Cerebellar nuclear complex (tissue), 1 donor: ENCODE measurements at places on chromosomes 1 and 21.

DNA sequence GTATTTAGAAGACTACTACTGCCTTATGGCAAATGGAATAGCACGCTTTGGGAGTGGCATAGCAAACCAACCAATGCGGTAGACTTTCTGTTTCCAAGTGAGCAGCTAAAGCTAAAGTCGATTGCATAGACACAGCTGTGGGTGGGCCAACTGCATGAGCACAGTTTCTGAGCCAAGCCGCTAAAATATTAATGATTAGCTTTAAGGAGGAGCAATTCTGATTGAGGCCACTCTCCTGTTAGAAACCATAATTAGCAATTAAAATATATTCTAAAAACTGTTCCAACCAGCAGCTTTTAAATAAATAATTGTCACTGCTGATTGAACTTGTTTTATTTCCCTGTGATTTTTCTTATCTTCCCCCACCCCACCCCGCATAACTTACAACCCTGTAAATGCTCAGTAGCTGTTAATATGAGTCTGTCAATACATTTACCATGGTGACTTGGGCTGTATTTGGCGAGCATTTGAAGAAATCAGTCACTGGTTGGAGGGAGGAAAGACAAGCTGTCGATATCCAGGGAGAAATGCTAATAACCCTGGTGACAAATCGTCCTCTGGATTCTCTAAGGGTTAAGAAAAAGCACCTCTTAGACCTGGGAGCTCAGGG lies 32.2 kb downstream of the RNF220 start:
- DNase-seq = no peak

DNA sequence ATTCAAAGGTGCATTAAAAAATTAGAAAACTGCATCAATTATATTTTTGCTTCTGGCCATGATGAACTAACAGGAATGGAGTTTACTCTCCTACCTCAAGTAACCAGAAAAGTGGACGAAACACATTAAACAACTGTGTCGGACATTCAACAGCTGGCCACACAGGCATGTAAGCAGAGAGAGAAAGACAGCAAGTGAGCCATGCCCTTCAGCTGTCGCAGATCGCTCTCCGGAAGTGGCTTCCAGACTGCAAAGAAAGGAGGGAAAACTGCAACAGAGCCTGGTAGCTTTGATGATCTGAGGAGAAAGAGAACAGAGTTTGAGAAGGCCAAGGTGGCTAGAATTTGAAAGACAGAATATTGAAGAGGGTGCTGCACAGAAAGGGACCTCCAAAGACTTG lies 557.2 kb downstream of the MATN1 start:
- DNase-seq = no peak

DNA sequence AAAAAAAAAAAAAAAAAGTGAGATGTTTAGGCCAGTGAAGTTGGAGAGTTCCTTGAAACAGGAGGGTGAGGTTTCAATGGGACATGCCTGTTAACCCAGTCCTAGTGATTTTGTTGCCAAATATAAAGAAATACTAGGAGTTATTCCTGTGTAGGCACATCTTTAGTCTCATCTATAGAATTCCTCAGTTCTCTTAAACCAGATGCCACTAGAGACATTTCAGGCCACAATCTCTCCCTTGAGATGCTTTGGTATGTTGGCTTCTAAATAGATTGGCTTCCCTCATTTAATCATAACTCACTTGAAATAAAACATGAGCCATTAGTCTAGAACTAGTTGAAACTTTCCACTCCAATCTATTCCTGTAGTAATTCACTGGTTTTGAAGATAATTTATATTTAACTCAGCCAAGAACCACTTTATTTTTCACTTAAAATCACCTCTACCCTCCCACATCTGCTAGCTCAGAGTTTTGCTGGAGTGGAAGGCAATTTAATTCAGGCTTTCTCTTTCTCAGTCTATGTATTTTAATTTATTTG lies 29.8 kb downstream of the GPR137B start:
- no peak for DNase-seq

DNA sequence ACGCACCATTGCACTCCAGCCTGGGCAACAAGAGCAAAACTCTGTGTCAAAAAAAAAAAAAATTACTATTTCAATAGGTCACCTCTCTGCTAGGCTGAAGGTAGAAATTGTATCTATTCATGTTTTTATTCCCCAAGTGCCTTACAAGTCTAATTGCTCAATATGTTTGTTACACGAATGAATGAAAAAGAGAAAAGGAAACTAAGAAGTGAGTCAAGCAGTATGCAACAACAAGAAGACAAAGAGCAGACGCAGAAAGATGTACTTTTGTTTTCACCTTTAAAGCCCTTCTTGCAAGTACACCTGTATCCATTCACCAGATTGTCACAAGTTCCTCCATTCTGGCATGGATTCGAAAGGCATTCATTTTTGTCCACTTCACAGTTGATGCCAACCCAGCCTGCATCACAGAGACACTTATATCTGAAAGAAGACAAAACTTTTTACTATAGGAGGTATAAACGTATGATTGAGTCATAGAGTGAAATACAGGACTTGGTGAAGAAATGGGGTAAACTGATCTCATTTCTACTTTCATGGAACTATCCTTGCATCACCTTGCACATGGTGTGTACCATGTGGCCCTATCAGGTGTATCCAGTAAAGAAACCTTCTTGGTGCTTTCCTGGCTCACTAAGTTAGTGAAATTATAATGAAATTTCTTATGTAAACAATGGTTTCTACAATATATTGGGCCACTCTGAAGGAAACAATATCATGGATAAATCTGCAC lies 57.1 kb upstream of the ADAM30 start:
- no peak for DNase-seq

GRCh38 chr1:107142140-107142542 lies 1.3 kb downstream of the NTNG1 start:
- DNase-seq = no peak

DNA sequence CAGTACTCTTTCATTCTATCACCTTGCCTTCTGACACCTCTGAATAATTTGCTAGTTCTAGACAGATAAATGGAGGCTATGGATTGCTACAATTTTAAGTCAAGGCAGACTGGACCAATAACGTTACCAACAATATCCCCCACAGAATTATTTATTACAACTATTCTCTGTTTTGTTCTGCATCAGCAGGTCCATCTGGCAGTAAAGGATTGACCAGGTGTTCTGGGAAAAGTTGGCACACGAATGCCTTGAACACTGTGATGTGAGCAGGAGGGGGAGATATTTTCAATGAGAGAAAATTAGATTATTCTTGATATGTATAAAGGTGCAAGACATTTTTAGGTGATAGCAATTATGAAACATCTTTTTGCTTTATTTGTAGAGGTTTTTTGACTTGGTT lies 718.8 kb upstream of the TMPRSS15 start:
- DNase-seq = no peak

DNA sequence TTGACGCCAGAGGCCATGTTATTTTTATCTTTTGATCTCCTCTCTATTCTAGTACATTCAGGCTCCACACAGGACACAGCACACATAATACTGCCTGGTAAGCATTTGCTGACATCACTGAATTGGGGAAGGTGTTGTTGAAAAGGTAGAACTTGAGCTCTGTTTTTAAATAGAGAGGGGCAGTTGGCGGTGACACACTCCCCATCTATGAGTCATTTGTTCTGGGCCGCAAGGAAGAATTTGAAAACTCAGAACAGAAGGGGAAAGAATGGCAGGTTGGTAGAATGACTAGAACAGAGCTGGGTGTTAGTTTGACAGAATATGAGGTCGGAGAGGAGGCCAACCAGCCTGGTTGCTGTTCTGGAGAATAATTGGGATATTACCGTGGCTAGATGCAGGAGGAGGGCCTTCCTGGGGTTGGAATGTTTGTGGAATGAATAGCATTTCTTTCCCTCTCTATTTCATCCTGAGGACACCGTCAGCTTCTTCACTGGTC lies 52.1 kb upstream of the ERRFI1 start:
- DNase-seq = no peak

GRCh38 chr1:8863794-8864233 lies 14.7 kb downstream of the ENO1 start:
- DNase-seq = no peak

DNA sequence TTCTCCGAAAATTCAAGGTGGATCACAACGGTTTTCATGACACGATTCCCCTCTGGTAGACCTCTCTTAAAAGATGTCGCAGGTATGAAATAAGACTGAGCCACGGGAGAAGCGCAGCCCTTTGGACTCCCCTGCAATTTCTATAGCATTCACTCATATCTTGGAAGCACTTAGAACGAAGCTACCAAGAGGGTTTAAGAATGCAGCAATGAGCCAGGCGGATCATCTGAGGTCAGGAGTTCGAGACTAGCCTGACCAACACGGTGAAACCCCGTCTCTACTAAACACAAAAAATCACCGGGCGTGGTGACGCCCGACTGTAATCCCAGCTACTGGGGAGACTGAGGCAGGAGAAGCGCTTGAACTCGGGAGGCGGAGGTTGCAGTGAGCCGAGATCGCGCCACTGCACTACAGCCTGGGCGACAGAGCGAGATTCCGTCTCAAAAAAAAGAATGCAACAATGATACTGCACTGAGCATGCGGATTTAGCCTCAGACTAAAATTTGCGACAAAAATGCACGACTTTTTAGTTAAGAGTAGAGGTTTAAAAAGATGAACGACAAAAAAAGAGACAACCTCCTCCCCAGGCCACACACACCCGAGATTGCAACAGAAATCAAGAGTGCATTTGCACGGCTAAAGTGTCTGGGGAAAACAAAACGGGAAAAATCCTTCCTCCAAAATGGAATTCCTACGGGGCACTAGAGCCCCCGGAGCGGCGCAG lies 743 bp downstream of the TOMM20 start:
- no peak for DNase-seq

DNA sequence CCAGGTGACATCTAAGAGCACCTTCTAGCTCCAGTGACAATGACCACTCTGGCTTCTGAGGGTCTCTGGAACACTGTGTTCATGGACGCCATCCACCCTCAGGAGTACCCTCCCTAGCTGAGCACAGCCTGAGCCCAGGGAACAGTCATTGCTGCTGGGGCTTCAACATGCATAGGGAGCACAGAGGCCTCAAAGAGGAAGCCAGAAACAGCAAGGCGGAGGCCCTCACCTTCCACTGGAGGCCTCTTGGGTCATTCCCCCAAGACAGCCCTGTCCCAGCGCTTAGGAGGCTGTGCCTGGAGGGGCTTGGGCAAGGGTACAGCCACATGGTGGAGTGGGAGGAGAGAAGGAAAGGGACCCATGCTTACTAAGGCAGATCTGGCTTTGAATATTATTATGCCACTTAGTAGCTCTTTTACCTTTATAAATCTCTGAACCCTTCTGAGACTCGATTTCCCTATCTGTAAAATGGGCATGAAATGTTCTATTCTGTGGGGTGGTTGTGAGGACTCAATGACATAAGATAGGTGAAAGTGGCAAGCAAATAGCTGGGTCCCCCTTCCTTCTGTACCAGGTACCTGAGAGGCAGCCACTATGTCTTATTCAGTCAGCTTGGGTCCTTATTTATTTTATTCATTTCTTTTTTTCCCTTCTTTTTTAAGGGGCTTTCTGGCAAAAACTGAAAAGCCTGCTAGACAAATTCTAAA lies 32.8 kb downstream of the PTAFR start:
- no peak for DNase-seq

- no peak for DNase-seq
Observed at GRCh38 chr1:76547916-76548315, 319.4 kb upstream of the ST6GALNAC5 start.

GRCh38 chr1:30172757-30173156 lies 550.6 kb downstream of the MATN1 start:
- no peak for DNase-seq

DNA sequence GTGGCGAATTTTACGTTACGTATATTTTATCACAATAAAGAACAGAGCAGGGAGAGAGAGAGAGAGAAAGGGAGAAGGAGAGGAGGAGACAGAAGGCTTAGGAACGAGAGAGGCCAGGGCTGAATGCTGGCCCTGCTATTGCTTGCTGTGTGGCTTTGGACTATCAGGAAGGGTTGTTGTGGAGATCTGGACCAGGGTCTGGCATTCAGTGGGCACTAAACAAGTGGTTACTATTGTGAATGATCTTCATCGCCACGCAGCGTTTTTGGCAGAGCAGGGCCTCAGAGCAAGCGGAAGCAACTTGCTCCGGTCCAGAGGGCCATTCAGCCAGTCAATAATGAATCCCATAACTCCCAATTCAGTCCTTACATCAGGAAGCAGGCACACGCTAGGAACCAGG lies 26.4 kb downstream of the PIK3C2B start:
- DNase-seq = no peak

DNA sequence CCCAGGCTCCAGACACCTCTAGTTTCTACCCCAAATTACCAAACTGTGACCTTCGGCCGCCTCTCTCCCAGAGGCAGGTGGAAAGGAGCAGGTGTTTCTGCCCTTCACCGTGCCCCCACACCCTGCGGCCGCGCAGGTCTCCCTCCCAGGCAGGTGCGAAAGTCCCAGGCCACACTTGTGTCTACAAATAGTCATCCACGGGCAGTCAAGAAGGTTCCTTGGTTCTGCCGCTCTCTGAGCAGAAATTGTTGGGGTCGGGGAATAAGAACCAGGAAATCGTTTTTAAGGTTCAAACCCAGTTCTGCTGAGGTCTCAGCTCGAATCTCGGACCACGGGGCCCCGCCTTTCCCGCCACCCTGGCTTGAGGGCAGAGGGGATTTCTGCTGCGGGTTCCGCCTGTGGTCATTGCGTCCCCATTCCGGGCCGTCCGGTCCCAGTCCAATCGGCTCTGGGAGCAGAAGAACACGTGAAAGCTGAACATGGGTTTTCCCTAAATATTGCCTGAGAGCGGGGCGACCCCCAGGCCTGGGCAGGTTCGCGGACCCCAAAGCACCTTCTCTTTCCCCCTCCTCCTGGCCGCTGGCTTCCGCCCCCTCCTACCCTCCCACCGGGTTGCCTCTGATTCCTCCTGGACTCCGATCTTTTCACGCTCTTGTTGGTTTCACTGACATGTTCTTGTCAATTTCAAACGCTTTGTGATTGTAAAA lies 1.2 kb upstream of the ATF3 start:
- no peak for DNase-seq

GRCh38 chr1:6263716-6264115 lies 2.8 kb upstream of the GPR153 start:
- no peak for DNase-seq

- DNase-seq = no peak
Observed at GRCh38 chr1:112721966-112722524, 6.9 kb upstream of the PPM1J start.

DNA sequence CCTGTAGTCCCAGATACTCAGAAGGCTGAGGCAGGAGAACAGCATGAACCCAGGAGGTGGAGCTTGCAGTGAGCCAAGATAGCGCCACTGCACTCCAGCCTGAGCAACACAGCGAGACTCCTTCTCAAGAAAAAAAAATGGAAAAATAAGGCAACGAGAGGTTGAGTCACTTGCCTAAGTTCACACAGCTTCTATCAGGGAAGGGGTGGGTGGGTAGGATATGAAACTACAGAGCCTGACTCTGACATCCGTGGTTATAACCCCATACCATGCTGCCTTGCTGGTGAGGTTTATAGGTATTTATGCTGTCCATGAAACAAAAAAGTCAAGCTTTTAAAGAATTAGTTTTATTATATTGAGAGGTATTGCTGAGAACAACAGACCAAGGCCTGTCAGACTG lies 61.5 kb upstream of the RAB4A start:
- DNase-seq = no peak
